ENCODE measurements at places on chromosomes 2 and 18.

GRCh38 chr18:59628995-59629394, 68.2 kb downstream of the CCBE1 start:
- DNase-seq: no peak

- no peak for DNase-seq
These were observed 8.9 kb downstream of the CCL20 start for GRCh38 chr2:227822416-227823003.

- no peak for DNase-seq
These were observed 97.7 kb downstream of the TWIST2 start for GRCh38 chr2:238945433-238946150.

DNA sequence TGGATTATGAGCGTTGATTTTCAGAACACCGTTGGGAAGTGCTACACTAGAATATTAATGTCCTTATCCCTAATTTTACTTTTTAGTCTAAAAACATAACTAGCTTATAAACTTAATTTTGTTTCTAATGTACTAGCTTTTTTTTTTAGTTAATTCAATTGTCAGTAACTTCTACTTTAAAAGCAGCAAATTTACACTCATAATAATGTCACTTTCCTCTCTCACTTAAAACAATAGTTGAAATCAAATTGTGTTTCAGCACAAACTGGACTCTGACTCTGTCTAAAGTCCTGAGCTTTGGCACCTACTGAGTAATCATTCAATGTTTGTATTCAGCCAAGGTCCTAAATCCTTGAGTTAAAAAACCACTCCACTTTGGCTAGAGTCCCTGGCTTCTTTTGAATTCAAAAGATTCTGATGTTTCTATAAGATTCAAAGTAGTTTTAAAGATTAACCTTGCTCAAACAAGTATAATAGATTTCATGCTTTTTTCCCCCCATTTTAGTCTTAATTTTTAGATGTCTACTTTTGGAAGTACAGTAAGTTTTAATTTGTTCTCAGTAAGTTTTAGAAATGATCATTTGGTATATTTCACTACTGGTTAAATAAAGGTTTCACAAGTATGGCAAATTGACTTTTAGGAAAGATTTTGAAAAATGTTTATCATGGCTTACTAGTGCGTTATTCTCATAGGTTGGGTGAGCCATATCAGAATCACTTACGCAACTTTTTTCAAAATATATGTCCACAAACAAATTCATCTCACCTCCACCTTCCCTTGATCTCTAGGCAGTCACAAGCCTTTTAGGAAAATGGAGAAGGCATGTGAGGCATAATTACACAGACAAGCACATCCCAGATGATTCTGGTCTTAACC, 23.4 kb downstream of the CCNYL1 start:
- DNase-seq: no peak

DNA sequence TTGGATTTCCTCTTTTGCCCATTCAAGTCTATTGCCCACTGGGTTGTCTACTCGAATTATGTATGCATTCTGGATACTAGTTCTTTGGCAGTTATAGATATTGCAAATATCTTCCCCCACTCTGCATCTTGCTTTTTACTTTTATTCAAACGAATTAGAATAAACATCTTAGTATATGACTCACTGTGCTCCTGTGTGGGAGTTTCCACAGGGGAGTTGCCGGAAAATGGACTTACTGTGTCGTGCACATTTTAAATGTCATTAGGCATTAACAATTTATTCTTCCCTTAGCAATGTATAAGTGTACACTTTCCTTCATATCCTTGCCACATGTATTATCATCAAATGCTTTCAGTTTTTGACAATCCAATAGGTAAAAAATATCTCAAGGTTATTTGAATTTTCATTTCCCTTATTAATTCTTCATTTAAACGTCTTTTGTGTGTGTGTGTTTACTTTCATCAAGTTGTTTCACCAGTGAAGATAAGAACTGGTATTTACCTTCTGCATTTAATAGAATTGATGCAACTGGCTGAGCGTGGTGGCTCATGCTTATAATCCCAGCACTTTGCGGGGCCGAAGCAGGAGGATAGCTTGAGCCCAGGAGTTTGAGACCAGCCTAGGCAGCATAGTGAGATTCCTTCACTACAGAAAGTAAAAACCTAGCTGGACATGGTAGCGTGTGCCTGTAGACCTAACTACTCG, 4.6 kb upstream of the UGT1A5 start:
- no peak for DNase-seq

- no peak for DNase-seq
These were observed 4.0 kb downstream of the SLC4A3 start for GRCh38 chr2:219631406-219631891.

- no peak for DNase-seq
These were observed 27.3 kb upstream of the EVA1A start for GRCh38 chr2:75587954-75588587.

GRCh38 chr2:122864728-122865127, 1109.3 kb downstream of the TSN start:
- no peak for DNase-seq

GRCh38 chr2:38076152-38076709, 280 bp upstream of the CYP1B1 start:
- DNase-seq: no peak

GRCh38 chr2:219287580-219288265, 8.6 kb downstream of the DNAJB2 start:
- no peak for DNase-seq

GRCh38 chr18:5284808-5285207, 10.7 kb downstream of the ZBTB14 start:
- no peak for DNase-seq

GRCh38 chr2:190431907-190432306, 23.8 kb downstream of the MFSD6 start:
- no peak for DNase-seq

GRCh38 chr2:15795426-15795825, 144.9 kb upstream of the MYCN start:
- no peak for DNase-seq

DNA sequence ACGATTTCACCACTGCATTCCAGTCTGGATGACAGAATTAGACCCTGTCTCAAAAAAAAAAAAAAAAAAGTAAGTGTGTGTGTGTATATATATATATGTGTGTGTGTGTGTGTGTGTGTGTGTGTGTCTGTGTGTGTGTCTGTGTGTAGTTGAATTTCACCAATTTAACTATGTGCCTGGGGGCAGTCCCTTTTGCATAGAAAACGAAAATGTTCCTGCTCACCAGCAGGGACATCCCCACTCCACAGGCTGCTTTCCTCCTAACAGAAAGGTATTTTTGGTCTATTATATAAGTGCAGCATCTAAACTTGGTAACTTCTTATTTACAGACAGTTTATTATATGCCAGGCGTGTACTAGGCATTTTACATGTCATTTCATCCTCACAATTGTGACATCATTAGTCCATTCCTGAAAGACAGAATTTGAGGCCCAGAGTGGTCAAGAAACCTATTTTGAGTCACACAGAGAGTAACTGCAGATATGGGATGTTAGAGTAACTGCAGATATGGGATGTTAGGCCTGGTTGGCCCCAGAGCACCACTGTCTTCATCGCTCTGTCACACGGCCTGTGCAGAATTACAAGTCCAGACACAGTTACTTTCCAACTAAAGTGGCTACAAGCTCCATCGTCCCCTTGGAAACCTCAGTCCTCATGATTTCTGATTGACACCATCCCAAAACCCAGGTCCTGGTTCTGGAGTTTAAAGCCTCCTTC, 9.3 kb upstream of the TTL start:
- DNase-seq: no peak

GRCh38 chr18:79441420-79441819, 45.7 kb downstream of the NFATC1 start:
- no peak for DNase-seq

DNA sequence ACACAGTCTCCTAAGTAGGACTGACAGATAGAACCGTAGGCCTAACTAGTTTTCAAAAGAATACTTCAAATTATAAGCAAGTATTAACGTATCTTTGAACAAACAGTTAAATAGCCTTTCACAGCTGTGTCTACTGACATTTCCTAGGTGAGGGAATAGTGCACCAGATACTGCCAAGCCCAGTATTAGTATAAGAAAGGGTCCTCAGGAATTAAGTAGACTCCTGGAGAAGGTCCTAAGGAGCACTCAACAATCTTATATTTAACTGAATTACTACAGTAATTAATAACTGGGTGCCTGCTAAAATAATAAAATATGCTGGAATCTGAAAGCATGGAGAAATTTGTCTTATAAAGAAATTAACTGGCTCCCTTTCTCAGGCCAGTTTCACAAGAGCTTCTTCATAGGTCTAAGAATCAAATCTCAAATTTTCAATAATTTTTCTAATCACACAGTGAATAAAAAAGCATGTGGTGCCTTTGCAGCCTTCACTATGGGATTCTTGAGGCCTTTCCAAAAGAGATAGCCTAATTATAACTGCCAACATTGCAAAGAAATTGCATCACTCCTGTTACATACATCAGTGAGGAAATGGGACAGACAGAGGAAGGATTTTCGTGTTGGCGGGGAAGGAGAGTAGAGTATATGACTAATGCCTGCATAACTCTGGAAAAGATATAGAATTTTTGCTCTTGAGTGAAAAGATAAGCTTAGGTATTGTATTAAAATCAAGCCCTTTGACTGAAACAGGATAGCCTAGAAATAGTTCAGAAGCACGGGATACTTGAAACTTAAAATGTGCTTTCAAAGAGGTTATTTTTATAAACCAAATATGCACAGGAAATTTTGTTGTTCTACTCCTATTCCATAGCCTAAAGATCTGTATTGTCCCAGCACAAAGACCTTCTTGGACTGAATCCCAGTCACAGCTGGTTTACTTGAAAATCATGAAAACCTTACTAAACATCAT, 228.6 kb upstream of the STK17B start:
- no peak for DNase-seq

GRCh38 chr2:238113611-238114010, 13.5 kb downstream of the ESPNL start:
- no peak for DNase-seq

GRCh38 chr18:1075876-1076275, 171.2 kb downstream of the ADCYAP1 start:
- DNase-seq: no peak

- no peak for DNase-seq
These were observed 702.8 kb upstream of the LINC00305 start for GRCh38 chr18:64851726-64852125.

GRCh38 chr2:174108579-174108978, 139.8 kb downstream of the OLA1 start:
- DNase-seq: no peak

DNA sequence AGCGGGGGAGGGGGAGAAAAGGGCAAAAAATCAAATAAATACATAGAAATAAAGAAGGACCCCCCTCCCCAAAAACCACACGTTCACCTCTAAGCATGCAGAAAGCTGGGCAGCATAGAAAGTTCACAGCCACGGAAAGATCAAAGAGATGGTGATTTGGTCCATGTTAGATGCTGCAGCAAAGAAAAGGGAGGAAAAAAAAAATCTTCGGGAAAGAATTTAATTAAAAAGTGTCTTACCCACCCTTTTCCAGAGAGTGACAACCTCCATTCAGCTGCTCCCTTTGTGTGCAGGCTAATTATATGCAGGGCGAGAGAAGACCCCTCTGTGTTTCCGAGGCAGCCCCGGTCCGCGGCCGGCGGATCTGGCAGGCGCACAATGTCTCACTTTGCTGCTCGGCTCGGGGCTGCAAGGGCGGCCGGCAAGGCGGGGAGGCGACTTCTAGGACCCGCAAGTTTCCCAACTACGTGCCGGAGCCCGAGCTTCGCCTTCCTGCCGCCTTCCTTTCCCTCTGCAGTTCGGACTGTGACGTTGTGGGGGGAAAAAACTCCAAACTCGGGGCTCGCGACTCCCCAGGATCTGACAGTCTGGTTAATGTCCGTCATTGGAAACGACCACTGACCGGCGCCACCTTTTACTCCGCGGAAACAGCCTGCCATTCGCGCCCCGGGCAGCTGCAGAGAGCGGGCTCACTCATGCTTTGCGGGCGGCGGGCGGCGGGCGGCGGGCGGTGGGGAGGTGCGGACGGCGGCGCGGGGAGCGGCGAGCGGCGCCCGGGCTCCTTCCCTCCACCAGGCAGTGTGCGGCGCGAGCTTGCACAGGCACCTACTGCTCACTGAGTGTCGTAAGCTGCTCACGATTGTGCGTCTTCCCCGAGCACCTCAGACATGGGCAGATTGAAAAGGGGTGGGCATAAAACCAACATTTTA, at the start of gene LRRTM1:
LRRTM1 (minus strand) TSS at position 844 of the 929 bp plus-strand sequence. CDS start 933 bp downstream, outside the sequence.
- no peak for DNase-seq

GRCh38 chr2:8258406-8258805, 423.4 kb upstream of the ID2 start:
- DNase-seq: no peak

- no peak for DNase-seq
These were observed 14.6 kb upstream of the KYNU start for GRCh38 chr2:142862847-142863246.

DNA sequence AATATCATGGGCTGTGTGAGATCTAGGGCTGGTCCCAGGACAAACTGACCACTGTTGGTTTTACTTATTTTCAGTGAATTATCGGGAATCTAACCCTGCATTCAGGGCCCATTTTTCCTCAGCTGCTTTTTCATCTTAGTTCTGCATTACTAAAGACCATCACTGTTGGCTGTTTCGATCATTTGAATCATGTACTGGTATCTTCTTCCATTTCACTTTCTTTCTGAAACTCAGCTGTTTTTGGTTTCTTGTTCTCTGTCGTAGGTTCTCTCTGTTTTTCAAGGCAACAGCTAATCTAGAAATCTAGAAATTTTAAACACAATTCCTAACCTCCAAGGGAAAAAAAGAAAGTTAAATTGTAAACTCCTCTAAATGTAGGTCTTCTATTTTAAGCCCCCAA, 159.9 kb upstream of the SESTD1 start:
- DNase-seq: no peak

DNA sequence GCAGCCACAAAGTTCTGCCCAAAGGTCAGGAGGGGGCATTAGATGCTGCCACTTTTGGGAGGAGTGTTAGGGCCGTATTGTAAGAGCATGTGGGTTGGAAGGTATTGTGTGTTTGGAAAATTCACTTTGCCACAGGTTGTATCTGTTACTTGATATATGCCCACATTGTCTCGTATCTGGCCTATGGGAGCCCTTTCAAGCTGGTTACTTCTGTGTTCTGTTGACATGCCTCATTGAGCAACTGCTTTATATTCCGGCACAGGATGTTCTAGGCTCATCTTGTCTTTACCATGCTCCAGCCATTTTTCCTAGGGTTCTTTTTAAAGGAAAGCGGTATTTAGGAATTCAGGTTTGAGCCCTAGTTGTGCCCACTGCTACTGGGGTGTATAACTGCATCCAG, 6.0 kb downstream of the ADNP2 start:
- no peak for DNase-seq

GRCh38 chr2:108925735-108926134, 63.3 kb downstream of the EDAR start:
- no peak for DNase-seq

DNA sequence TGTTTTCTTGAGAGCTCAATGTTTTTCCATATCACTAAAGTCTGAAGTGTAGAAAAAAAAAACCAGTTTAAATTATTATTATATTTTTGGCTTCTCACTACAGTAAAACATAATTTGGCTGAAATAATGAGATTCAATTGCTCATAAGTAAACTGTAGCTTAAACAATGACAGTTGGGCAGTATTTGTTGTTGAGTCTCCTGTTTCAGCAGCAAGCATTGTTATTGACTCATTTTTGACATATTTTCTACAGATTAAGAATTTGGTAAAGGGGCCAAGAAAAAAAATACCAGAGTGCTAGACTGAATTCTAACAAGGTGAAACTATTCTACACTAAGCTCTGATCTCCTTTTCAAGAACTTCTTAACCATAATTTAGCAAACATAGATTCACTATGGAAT, 2070.4 kb upstream of the CELF4 start:
- no peak for DNase-seq

GRCh38 chr2:72004201-72004915, 143.3 kb downstream of the CYP26B1 start:
- no peak for DNase-seq

GRCh38 chr18:49944663-49945062, 131.3 kb upstream of the ACAA2 start:
- DNase-seq: no peak

- no peak for DNase-seq
These were observed at the start of gene CCBE1 for GRCh38 chr18:59697236-59697932. Gene CCBE1 (minus strand): TSS chr18:59697423.

All from C1 segment of cervical spinal cord (tissue), 14 donors.